ENCODE measurements at places on chromosomes 6 and 20.

DNA sequence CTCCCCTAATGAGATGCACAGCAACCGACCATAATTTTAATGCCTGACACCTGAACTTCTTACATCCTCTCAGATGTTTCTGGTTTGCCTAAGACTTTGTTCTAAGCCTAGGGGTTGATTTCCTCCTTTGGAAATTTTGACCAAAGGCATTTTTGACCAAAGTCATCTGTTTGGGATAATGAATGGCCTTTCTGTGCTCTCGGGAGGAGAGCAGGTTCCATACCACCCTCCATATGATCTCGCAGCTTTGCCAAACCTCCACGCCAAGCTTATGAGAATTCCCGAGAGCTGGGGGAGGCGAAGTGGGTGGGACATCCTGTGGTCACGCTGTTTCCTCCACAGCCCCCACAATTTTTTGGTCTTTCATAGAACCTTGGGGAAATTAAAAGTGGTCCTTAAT lies 91.7 kb downstream of the SCML4 start:
- DNase-seq: no peak

DNA sequence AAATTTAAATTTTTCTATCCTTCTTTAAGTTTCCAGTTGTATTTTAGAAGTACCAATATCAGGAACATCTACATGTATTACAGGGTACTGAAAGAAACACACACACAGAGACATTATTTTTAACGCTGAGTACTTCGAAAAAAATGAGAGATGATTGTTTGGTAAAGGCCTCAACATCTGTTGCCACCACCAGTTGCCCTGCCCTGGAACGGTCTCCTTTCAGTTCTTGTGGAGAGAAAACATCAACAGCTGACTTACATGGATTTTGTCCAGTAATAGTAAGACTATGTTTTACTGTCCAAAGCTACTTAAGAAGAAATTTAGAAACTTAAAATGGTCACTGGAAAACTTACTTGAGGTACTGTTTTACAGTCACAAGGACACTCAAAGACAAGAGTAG lies 16.7 kb downstream of the HMGCLL1 start:
- DNase-seq: no peak

DNA sequence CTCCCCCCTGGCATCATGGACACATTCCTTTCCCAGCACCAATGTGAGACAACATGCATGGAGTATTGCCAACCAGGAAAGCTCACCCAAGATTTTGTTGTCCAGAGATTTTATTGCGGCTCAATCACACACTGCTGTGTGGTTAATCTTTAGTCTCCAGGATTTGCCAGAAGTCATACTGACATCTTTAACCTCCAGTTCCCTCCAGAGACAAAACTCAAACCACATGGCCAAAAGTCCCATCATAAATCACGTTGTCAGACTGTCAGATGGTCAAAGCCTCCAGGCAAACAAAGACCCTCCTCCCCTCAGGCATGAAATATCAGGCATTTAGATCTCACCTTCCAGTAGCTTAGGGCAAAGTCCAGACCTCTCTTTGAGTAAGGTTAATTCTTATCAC lies 97.3 kb upstream of the OPRM1 start:
- no peak for DNase-seq

DNA sequence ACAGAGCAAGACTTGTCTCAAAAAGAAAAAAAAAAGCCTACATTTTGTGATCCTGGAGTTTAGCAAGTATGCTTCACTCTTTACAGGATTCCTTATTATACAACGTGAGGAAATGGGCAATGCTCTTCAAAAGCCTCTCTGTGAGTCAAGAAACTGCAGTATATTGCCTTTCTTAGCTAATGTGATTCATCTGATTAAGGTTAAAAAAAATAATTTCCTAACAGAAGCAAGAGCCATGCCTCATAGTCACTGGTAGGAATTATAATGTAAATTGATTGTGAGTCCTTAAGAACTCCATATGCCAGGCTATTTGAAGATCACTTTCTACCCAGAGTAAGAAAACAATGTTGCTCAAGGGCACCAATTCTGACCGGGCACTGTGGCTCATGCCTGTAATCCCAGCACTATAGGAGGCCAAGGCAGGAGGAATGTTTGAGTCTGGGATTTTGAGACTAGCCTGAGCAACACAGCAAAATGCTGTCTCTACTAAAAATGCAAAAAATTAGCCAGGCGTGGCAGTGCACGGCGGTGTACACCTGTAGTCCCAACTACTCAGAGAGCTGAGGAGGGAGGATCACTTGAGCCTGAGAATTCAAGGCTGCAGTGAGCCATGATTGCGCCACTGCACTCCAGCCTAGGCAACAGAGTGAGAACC lies 43.3 kb downstream of the SLC26A8 start:
- no peak for DNase-seq

DNA sequence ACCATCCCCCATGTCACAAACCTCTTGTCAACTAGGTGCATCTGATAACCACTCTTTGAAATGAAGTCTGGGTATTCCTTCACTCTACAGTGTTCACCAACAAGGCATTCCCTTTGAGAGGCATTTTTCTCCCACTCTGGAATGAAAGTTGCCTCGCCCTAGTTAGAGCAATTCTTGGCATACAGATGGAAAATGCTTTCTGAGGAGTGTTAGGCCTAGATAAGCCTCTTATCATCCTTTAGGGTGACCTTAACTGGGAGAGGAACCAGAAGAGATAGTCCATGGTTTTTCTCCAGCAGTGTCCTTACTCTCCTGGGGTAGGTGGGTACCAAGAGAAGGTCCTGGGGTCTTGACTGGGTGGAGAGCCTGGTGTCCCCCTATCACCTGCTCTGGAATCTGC lies 14.8 kb downstream of the CLIC5 start:
- no peak for DNase-seq

GRCh38 chr20:19737025-19737424 lies 21.0 kb upstream of the RIN2 start:
- DNase-seq: no peak

- no peak for DNase-seq
Observed at GRCh38 chr20:62508641-62509051, 32.9 kb upstream of the GATA5 start.

DNA sequence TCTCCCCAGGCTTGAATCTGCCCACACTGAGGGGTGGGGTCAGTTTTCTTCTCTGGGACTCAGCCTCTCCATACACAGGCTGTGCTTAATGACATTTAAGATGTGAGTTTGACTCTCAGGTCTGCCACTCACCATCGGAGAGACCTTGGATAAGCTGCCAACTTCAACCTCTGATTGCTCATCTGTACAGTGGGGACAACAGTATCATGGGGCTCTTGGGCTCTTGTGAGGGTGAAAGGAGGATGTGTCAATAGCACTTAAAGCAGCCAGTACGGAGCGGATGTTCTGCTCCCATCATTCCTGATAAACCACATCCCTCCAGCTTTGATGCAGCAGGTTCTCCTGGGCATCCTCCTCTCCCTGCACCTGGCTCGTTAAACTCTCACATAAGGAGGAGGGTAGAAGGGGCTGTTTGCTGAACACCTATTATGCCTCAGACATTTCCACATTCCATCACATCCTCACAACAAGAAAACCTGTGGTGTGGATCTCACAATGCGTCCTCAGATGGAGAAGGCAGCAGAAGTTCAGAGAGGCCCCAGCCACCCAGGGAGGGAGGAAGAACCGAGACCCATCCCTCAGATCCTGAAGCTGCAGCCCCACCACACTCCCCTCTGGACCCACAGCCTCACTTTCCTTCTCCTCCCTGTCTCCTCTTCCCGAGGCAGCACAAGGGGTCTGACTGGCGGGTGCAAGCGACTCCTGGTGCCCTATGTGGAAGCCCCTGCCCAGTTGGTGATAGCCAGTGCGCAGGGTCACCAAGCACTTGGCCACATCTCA lies 1.9 kb upstream of the PDYN start:
- DNase-seq: no peak

Measured in stimulated activated CD8-positive, alpha-beta memory T cell treated with anti-CD3 and anti-CD28 coated beads, Interleukin-15, amount 100 ng/mL, for 1 hour (primary cell).